Fibroblast of skin of left biceps (primary cell): ENCODE measurements at places on chromosomes 1 and 21.

DNA sequence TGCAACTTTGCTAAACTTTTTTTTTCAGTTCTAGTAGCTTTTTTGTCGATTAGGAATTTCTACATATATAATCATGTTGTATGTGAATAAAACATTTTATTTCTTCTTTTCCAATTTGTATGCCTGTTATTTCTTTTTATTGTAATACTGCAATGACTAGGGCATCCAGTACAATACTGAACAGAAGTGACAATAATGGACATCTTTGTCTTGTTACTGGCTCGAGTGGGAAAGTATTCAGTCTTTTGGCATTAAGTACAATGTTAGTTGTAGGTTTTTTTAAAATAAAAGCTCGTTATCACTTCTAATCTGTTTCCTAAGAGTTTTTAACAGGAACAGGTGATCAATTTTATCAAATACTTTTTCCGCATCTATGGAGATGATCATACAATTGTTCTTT lies 9.8 kb downstream of the STPG1 start:
- no peak for DNase-seq

DNA sequence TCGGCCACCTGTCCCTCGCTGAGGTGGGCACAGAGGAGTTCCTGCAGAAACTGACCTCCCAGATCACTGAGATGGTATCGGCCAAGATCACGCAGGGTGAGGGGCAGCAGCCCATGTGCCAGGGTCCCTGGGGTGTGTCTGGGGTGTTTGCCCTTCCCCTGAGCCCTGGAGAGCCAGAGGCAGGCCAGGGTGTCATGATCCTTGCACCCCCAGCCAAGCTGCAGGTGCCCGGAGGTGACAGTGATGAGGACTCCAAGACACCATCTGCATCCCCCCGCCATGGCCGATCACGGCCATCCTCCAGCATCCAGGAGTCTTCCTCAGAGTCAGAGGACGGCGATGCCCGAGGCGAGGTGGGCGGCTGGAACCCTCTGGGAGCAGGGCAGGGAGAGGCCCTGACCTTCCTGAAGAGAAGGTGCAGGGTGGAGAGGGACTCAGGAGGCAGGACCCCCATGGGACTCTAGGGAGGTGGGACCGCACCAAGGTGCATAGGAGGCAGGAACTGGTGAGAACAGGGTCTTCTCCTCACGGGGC lies 69.5 kb downstream of the TRIM11 start:
- DNase-seq = no peak

GRCh38 chr1:43711049-43711448 lies 3.7 kb downstream of the ST3GAL3 start:
- no peak for DNase-seq

DNA sequence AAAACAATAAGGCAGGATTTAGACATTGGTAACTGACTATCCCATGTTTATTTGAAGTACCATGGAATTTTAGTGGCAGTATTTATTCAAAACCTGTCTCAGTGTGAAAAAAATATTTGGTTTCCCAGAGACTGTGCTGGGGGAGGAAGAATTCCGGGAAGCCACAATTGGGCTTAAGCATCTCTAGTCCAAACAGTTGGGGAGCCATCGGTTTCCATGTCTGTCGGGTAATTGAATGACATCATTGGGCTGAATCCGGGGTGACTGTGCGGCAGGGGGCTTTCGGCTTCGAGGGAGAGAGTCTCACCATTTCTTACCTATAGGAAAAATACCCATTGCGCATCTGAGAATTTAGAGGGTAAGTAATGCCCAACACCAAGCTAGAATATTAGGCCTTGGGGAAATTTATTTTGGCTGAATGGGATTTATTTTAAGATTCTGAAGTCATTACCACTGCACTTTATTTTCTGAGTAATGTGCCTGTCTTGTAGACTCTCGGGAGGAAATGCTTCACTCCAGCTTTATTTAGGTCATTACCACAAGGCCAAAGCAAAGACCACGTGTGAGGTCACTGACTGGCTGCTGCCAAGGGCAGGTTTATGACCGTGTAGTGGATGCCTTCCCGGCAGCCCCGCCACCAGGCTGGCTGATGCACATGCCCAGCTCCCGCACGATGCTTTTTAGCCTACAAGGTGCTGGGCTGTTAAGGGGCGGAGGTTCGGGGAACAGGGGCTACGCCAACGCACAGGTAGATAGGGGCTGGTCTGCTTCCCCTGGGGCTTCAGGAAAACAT lies 23.1 kb upstream of the UMODL1 start:
- no peak for DNase-seq

GRCh38 chr1:166882893-166883292 lies 6.8 kb upstream of the TADA1 start:
- DNase-seq = no peak

- DNase-seq = no peak
Observed at GRCh38 chr21:20856926-20857325, 141.3 kb upstream of the NCAM2 start.

GRCh38 chr1:94953746-94954145 lies 26.8 kb upstream of the CNN3 start:
- no peak for DNase-seq

- no peak for DNase-seq
Observed at GRCh38 chr1:56648546-56648945, 3.4 kb downstream of the PRKAA2 start.

- no peak for DNase-seq
Observed at GRCh38 chr1:183236158-183236725, 50.2 kb downstream of the LAMC2 start.

GRCh38 chr1:222592171-222592570 lies 2.4 kb upstream of the TAF1A start:
- DNase-seq = no peak

DNA sequence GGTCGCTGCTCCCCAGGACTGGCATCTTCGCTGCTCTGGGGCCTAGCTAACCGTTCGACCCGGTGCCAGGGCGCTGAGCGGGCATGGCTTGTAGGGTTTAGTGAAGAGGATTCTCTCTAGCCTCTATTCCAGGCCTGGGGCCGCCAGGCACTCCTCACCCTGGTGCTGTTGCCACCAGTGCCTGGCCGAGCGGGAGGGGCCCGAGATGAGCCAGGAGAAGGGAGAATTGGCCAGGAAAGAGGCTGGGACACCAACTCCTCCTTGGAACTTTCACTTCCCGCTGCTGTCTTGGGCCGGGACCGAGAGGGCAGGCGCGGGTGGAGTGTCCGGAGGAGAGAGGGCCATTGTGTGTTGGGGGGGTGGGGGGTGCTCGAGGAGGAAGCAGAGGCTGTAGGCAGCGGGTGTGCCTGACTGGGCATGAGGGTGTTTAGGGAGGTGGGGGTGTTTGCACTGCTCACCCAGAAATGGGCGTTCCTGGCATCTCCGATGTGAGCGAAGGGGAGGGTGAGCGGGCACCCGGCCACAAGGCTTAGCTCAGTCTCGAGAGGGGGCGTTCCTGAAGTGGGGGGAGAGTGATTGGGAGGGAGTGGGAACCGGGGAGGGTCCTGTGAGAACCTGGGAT lies 772 bp downstream of the ADAM15 start:
- no peak for DNase-seq

DNA sequence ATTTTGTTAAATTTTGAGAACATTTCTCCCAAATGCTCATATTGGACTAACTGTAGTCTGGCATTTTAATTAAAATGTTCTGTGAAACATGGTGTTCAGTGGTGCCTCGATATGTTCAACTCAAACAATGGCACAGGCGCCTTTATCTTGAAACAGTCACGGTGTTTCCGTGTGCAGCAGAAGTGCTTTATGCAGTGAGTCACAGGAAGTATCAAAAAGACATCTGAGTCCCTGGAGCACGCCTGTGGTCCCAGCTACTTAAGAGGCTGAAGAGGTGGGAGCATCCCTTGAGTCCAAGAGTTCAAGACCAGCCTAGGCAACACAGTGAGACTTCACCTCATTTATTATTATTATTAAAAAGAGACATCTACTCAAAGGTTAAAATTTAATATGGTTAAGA lies 52.2 kb downstream of the GREM2 start:
- DNase-seq = no peak

GRCh38 chr1:219523411-219523810 lies 89.5 kb downstream of the ZC3H11B start:
- no peak for DNase-seq

DNA sequence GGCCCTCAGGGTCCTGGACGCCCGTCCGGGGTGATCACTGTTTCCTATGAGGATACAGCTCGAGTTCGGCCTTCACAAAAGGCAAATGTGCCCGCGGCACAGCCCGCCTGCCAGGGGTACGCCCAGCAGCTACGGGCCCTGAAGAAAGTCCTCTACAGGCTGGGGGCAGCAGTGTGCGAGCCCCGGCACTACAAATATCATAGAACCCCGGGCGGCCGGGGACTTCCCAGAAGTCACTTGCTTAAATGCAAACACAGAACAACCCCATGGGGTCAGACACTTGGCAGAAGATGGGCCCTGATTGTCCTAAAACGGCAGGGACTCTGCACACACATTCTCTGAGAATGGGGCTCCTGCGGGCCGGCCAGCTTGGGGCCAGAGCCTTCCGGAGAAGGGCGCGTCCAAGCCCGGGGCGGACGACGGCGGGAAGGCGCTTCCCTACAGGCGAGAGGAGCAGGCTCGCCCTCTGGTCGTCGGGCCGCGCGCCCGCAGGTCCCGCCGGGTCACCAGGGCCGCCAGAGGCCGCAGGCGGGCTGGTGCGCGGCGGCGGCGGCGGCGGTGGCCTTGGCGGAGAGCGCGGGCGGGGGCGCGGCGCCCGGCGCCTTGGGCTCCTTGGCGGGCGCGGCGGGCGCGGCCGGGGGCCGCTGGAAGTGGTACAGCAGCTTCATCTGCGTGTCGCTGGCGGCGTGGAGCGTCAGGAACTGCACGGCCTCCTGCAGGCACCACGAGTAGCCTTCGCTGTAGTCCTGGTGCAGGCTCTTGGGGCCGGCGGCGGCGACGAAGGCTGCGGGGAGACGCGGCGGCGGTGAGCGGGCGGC lies 888 bp downstream of the HES5 start:
- no peak for DNase-seq

- peak; percentile 21 for DNase-seq
Observed at GRCh38 chr1:209248649-209249279, 334.8 kb upstream of the CAMK1G start.

- DNase-seq = peak; percentile 46
Observed at GRCh38 chr1:10459184-10459583, 9.4 kb downstream of the CORT start.

DNA sequence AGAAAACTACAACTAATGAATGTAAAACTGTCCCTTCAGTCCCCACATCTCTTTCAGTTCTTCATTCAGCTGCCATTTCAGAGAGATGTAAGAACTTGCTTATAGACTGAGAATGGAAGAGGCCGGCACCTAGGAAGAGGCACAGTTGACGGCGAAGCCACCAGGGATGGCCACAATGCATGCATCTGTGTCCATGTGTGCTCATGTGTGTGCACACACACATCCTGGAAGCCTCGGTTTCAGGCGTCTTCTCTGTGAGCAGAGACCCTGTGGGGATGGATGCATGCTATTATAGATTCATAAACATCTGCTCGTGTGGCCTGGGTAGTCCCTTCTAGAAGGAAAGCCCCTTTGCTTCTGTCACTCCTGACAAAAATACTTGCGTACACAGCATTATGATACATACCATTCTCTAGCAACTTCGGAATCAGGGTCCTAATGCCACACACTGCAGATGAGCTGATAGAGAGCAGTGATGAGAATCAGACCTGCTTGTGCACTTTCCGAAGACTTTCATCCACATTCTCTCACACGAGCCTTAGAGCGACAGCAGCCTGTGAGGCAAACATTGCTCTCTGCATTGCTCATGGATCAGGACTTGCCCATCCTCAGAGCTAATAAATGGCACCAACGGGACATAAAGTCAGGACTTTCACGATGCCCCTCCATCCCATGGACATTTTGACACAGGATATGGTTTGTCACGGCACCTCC lies 12.4 kb upstream of the GPR61 start:
- no peak for DNase-seq

GRCh38 chr1:30842697-30843354 lies 65.7 kb downstream of the SDC3 start:
- no peak for DNase-seq

DNA sequence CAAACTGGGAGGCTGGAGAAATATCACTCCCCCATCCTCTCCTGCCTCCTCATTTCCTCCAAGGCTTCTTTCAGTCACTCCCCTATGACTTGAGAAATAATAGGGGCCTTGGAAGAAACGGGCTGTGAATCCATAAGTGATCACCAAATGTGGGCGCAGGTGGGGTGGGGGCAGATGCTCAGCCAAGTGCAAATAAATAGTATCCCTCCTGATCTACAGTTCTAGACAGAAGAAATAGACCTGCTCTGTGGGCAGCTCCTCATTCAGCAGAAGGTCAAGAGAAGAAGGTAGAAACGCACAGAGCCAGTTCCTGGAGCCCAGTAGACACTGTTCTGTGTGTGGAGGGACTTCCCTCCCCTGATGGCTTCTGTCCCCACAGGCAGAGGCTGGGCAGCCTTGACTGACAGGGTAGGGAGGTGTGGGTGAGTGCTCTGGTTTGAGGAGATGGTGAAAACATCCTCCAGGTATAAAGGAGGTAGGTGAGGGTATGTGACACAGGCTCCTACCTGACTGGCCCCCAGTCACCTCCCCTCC lies 17.1 kb downstream of the PAX7 start:
- DNase-seq = no peak

- DNase-seq = no peak
Observed at GRCh38 chr1:171801487-171801891, 20.0 kb downstream of the METTL13 start.

- DNase-seq = no peak
Observed at GRCh38 chr1:167184081-167184480, 36.6 kb upstream of the POU2F1 start.

GRCh38 chr1:89201106-89201794 lies 2.5 kb upstream of the GBP4 start:
- DNase-seq = no peak

GRCh38 chr21:35343046-35343819 lies 294.1 kb upstream of the RUNX1 start:
- no peak for DNase-seq

GRCh38 chr1:16352842-16353535 lies 709 bp upstream of the FBXO42 start:
- DNase-seq = no peak

DNA sequence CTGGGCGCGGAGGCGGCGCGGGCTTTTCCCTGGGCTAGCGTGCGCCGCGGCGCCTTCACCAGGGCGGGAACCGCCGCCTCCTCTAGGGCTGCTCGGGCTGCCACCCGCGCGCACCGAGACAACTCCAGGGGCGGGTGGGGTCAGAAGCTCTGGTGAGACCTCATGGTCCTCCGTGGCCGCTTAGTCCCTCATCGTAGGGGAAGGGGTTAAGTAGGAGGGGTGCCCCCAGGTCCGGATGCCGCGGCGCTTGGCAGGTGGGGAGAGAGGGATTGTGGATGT lies 559 bp downstream of the SERTAD4 start:
- DNase-seq = no peak

DNA sequence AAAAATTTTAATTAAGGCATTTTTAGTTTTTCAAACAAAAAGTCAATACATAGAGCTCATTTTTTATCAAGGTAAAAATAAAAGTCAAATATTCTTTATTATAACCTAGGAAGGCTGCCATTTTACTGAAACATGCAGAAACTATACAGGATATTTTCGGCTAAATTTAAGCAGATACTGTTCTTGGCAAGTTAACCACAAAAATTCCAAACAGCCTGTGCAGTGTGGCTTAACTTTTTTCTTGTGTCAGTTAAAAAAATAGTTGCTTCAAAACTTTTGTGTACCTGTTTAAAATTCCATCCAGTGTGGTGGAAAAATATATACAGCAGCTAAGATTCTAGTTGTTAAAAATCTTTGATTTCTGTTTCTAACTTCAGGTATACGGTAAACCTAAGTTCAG lies 135.0 kb downstream of the ATP5PO start:
- no peak for DNase-seq

GRCh38 chr1:13725714-13726175 lies 25.8 kb downstream of the PRDM2 start:
- peak; percentile 79 for DNase-seq
